CD4-positive, alpha-beta T cell (primary cell): ENCODE measurements at places on chromosomes 2 and 18.

GRCh38 chr2:237682856-237683670 lies 55.7 kb downstream of the LRRFIP1 start:
- no peak overlapping the region for H3K4me3 ChIP-seq
- H3K27ac ChIP-seq: no peak overlapping the region
- H3K27me3 ChIP-seq: no peaks in the 10 kb centered on the region
- DNase-seq: no peak

DNA sequence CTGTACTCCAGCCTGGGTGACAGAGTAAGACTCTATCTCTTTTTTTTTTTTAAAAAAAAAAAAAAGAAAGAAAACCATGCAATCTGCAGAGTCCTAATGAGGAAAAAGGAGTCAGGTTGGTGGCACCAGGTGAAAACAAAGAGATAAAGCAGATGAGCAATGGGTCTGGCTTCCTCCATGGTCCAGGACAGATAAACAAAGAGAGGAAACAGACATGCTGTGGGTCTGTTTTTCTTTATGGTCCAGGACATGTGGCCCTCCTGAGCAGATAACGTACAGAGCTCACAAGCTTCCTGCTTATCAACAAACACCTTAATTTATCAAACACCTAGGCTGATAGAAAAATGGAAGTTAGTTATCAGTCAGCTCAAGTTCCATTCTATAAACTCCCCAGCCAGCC lies 24.4 kb upstream of the TUBB6 start:
- peaks cover 24% of the 10 kb centered on the region for H3K27me3 ChIP-seq
- no peak overlapping the region for H3K27ac ChIP-seq
- DNase-seq: no peak
- H3K4me1 ChIP-seq: peaks cover 9% of the 10 kb centered on the region
- H3K36me3 ChIP-seq: no peaks in the 10 kb centered on the region
- H3K4me3 ChIP-seq: no peak overlapping the region

- no peak for DNase-seq
- no peaks in the 10 kb centered on the region for H3K4me1 ChIP-seq
- no peaks in the 10 kb centered on the region for H3K36me3 ChIP-seq
Observed at GRCh38 chr2:200635251-200635650, 49.4 kb downstream of the AOX1 start.

GRCh38 chr2:85017411-85018048 lies 46.6 kb downstream of the KCMF1 start:
- H3K36me3 ChIP-seq: peaks cover 6% of the 10 kb centered on the region
- no peaks in the 10 kb centered on the region for H3K27me3 ChIP-seq
- H3K4me1 ChIP-seq: peaks cover 4% of the 10 kb centered on the region
- H3K27ac ChIP-seq: no peak overlapping the region
- no peak overlapping the region for H3K4me3 ChIP-seq
- DNase-seq: peak; percentile 40

GRCh38 chr2:112486895-112487294 lies 4.9 kb downstream of the TTL start:
- no peaks in the 10 kb centered on the region for H3K36me3 ChIP-seq
- no peak overlapping the region for H3K4me3 ChIP-seq
- H3K27ac ChIP-seq: no peak overlapping the region
- H3K27me3 ChIP-seq: no peaks in the 10 kb centered on the region
- DNase-seq: no peak

- peaks cover 43% of the 10 kb centered on the region for H3K4me1 ChIP-seq
- no peaks in the 10 kb centered on the region for H3K36me3 ChIP-seq
- H3K27me3 ChIP-seq: peaks cover 90% of the 10 kb centered on the region
- no peak overlapping the region for H3K4me3 ChIP-seq
- DNase-seq: peak; percentile 55
- H3K27ac ChIP-seq: no peak overlapping the region
Observed at GRCh38 chr2:176126929-176127773, 2.4 kb upstream of the HOXD8 start.
